Panc1 (cell line): ENCODE measurements at places on chromosomes 7 and 10. TPM values are rescaled to one million over a fixed set of nuclear protein-coding genes. Genes with fewer than 3 reads are reported as not detected.

Gene TMEM236
- total RNA-seq: 0.05 TPM

Gene PKD2L1
- not detected for total RNA-seq

Gene IRF5
- 8.8 TPM for total RNA-seq

Gene ARMH3
- total RNA-seq: 30.6 TPM

Gene LRWD1
- 55.8 TPM for total RNA-seq

Gene CCDC136
- total RNA-seq: 1.1 TPM

Gene ADCY1
- 2.1 TPM for total RNA-seq

Gene NEUROD6
- total RNA-seq: not detected

- H3K27me3 ChIP-seq: no peaks in the 10 kb centered on the region
- peak; percentile 64 for DNase-seq
- H3K27ac ChIP-seq: peak overlapping the region; percentile 52; the same call in 1 of the 2 replicates
- H3K4me3 ChIP-seq: no peak overlapping the region
- H3K4me1 ChIP-seq: peaks cover 13% of the 10 kb centered on the region
- no peaks in the 10 kb centered on the region; the same call in 1 of the 2 replicates for H3K36me3 ChIP-seq
Observed at GRCh38 chr7:151368136-151368571, 26.5 kb downstream of the NUB1 start.

DNA sequence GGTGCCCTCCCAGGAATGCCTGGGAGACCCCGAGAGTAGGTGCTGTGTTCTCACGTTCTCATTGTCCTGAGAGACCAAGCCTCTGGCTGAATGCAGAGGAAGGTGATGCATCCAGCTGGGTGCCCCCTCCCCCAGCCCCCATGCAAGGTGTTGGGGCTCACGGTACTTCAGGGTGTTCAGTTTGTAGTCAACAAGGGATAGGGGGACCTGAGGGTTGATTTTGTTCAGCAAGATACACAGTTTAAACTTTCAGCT is 60.4 kb upstream of the DUSP5 start:
- no peaks in the 10 kb centered on the region for H3K36me3 ChIP-seq
- no peaks in the 10 kb centered on the region for H3K27me3 ChIP-seq
- no peaks in the 10 kb centered on the region for H3K4me1 ChIP-seq
- no peak for DNase-seq
- H3K27ac ChIP-seq: no peak overlapping the region
- no peak overlapping the region for H3K4me3 ChIP-seq

DNA sequence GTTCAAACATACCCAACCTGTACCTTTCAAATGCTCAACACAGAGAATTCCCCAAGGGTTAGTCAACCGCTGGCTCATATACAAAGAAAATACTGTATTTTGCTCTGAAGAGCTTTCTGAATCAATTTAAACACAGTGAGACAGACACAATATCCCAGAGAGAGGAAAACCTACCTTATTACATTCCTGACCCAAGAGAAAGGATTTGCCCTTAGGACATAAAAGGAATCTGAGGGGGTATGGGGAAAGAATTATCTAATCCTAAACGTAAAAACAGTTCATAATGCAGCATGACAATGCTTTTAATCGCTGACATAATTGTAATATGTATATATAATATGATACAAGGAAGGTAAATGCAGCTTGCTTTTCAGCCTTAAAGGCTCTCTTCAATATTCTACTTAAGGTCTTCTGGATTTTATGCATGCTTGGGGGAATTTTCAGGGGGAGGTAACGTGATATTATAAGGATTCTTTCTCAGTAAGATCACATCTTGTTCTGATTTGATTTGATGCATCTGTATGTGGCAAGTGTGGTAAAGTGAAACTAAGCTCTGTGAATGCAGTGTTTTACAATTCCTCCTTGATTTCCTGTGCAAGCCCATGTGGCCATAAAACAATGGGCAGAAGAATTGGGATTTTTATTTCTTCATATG is 240.5 kb downstream of the GLI3 start:
- H3K27me3 ChIP-seq: no peaks in the 10 kb centered on the region
- H3K4me1 ChIP-seq: peaks cover 6% of the 10 kb centered on the region
- no peaks in the 10 kb centered on the region for H3K36me3 ChIP-seq
- peak overlapping the region; percentile 41 for H3K27ac ChIP-seq
- H3K4me3 ChIP-seq: no peak overlapping the region

GRCh38 chr7:130960208-130960988 is 226.4 kb upstream of the KLF14 start:
- peaks cover 44% of the 10 kb centered on the region for H3K4me1 ChIP-seq
- peak overlapping the region; percentile 99 for H3K27ac ChIP-seq
- H3K4me3 ChIP-seq: peak overlapping the region; percentile 77

- no peaks in the 10 kb centered on the region for H3K36me3 ChIP-seq
- no peak overlapping the region for H3K27ac ChIP-seq
- H3K4me3 ChIP-seq: no peak overlapping the region
- no peak for DNase-seq
Observed at GRCh38 chr7:91043924-91044645, 220.1 kb upstream of the FZD1 start.

GRCh38 chr7:95430864-95431263 is 4.0 kb downstream of the PON2 start:
- H3K4me3 ChIP-seq: no peak overlapping the region
- no peaks in the 10 kb centered on the region for H3K27me3 ChIP-seq
- no peak overlapping the region for H3K27ac ChIP-seq
- peaks cover 5% of the 10 kb centered on the region; the same call in 1 of the 2 replicates for H3K4me1 ChIP-seq

GRCh38 chr10:48467669-48468068 is 137.2 kb downstream of the ARHGAP22 start:
- H3K27me3 ChIP-seq: peaks cover 4% of the 10 kb centered on the region; the same call in 1 of the 2 replicates
- H3K27ac ChIP-seq: no peak overlapping the region
- H3K36me3 ChIP-seq: no peaks in the 10 kb centered on the region
- DNase-seq: no peak

DNA sequence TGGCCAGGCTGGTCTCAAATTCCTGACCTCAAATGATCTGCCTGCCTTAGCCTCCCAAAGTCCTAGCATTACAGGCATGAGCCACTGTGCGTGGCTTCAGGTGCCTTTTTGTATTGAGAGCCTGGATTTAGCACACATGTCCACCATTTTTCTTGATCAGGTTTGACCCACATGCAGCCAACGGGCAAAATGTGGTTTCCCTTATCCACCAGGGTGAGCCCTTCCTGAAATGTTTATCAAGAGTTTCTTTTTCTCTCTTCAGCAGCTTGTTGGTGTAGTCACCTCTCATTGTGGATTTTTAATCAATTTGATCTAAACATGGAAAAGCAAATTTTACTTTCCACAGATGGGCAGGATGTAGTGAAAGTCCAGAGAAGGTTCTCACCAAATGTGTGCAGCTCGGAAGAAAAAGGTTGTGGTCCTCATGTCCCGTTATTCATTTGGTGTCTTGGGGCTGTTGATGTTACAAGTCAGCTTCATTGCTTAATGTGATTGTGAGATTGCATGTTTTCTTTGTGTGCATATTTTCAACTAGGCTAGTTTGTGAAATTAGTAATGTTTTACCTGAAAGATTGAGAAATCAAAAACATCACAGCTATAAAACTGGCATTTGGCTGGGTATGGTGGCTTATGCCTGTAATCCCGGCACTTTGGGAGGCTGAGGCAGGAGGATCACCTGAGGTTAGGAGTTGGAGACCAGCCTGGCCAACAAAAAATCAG is 28.9 kb downstream of the GUSB start:
- no peak for DNase-seq
- H3K4me1 ChIP-seq: no peaks in the 10 kb centered on the region
- no peak overlapping the region for H3K27ac ChIP-seq
- H3K36me3 ChIP-seq: peaks cover 5% of the 10 kb centered on the region
- no peaks in the 10 kb centered on the region for H3K27me3 ChIP-seq

- H3K36me3 ChIP-seq: peaks cover 27% of the 10 kb centered on the region
- peak overlapping the region; percentile 98 for H3K4me3 ChIP-seq
- peaks cover 46% of the 10 kb centered on the region for H3K4me1 ChIP-seq
- DNase-seq: no peak
- peak overlapping the region; percentile 100 for H3K27ac ChIP-seq
Observed at GRCh38 chr7:116500078-116500853, 728 bp downstream of the CAV2 start.

DNA sequence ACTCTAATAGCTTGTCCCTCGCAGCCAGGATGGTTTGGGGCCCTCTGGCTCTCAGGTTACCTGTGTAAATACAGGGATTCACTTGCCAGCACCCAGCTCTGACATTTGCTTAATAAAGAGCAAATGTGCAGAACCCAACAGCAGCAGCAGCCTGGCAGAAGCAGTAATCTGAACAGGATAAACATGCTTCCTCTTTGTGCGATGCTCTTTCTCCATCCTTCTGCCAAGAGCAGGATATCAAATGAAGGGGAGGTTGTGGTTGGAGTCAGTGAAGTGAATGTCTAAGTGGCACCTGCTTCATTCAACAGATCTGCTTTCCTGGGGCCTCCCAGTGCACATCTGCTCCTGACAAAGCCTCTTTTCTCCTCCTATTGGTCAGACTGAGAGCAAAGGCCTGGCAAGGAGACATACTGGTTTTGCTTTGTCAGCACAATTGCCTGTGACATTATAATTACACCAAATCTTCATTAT is 130.3 kb downstream of the NRF1 start:
- H3K4me3 ChIP-seq: no peak overlapping the region
- no peaks in the 10 kb centered on the region; the same call in 1 of the 2 replicates for H3K36me3 ChIP-seq
- DNase-seq: no peak

- no peak overlapping the region for H3K4me3 ChIP-seq
- no peaks in the 10 kb centered on the region; the same call in 1 of the 2 replicates for H3K4me1 ChIP-seq
- no peak overlapping the region for H3K27ac ChIP-seq
- DNase-seq: no peak
- H3K27me3 ChIP-seq: no peaks in the 10 kb centered on the region
- H3K36me3 ChIP-seq: no peaks in the 10 kb centered on the region
Observed at GRCh38 chr7:85736085-85736484, 549.2 kb upstream of the SEMA3D start.

GRCh38 chr7:113921363-113921762 is 2.6 kb upstream of the PPP1R3A start:
- DNase-seq: no peak
- H3K36me3 ChIP-seq: no peaks in the 10 kb centered on the region
- H3K4me1 ChIP-seq: no peaks in the 10 kb centered on the region
- no peak overlapping the region for H3K4me3 ChIP-seq
- H3K27ac ChIP-seq: no peak overlapping the region
- H3K27me3 ChIP-seq: no peaks in the 10 kb centered on the region

DNA sequence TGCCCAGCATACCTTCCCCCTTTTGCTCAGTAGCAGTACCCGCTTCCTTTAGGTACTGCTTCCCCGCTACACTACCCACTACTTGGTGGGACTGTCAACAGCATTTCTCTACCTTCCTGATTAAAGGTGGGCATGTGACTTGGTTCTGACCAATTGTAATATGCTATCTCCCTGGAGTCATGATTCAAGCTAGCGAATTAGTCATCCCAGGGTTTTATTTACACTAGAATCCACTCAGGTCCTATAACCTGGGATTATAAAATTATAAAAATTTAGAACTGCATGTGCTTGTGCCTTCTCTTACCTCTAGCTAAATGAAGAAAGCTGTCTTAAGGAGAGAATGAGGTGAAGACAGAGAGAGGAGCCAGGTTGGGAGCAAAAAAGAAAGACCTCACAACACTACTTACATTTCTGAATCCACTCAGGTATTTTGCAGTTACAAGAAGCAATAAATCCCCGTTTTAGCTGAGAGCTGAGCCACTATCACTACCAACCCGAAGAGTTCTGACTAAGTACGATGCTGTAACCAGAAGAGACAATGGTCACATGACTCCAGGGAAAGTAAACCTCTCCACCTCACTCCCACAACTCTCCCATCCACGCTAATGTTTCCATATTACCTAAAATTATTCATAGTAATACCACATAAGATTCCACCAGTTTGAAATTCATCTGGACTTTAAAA is 9.7 kb downstream of the GBX1 start:
- H3K27ac ChIP-seq: no peak overlapping the region
- H3K27me3 ChIP-seq: peaks cover 3% of the 10 kb centered on the region; the same call in 1 of the 2 replicates
- no peak for DNase-seq
- H3K36me3 ChIP-seq: no peaks in the 10 kb centered on the region

DNA sequence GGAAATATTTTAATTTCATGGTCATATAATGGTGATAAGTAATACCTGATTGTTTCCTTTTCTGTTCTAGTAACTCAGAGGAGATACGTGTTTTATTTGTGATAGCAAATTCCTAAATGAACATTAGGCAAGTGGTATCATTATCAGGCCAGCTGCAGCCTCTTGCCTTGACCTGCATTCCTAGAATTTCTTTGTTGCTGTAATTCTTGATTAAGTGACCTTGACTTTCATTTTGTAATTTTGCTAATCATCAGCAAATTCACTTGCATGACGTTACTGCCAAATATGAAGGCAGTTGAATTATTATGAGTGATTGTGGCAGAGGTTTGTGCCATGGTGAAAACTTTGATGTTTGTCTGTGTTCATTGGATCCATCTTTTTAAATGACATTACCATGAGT is 5.6 kb upstream of the AS3MT start:
- H3K36me3 ChIP-seq: peaks cover 8% of the 10 kb centered on the region; the same call in 1 of the 2 replicates
- H3K27ac ChIP-seq: no peak overlapping the region
- no peaks in the 10 kb centered on the region for H3K27me3 ChIP-seq
- no peaks in the 10 kb centered on the region for H3K4me1 ChIP-seq

DNA sequence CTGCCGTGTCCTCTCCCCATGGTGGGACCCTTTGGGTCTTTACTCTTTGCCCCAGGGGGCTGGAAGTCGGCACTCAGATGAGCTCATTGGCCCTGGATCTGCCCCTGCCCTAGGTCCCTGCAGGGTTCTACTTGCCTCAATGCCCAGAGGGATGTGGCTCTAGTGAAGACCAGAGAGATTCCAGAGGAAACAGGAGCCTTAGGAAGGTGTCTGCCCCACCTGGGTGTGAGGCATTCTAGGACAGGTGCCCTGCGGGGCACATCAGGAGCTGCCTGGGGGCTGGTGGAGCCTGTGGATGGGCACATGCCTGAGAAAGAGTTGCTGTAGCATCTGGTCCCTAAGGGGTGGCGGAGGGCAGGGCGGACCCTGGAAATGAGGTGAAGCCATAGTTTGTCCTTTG is 128.6 kb downstream of the ADCY1 start:
- H3K27ac ChIP-seq: no peak overlapping the region
- DNase-seq: no peak
- H3K4me3 ChIP-seq: no peak overlapping the region
- no peaks in the 10 kb centered on the region for H3K36me3 ChIP-seq

GRCh38 chr7:85573844-85574243 is 387.0 kb upstream of the SEMA3D start:
- no peak overlapping the region for H3K4me3 ChIP-seq
- no peaks in the 10 kb centered on the region for H3K36me3 ChIP-seq
- H3K4me1 ChIP-seq: no peaks in the 10 kb centered on the region
- no peak overlapping the region for H3K27ac ChIP-seq

- no peaks in the 10 kb centered on the region for H3K27me3 ChIP-seq
- H3K36me3 ChIP-seq: no peaks in the 10 kb centered on the region
- no peak overlapping the region for H3K4me3 ChIP-seq
Observed at GRCh38 chr10:50456719-50457118, 167.0 kb downstream of the SGMS1 start.

DNA sequence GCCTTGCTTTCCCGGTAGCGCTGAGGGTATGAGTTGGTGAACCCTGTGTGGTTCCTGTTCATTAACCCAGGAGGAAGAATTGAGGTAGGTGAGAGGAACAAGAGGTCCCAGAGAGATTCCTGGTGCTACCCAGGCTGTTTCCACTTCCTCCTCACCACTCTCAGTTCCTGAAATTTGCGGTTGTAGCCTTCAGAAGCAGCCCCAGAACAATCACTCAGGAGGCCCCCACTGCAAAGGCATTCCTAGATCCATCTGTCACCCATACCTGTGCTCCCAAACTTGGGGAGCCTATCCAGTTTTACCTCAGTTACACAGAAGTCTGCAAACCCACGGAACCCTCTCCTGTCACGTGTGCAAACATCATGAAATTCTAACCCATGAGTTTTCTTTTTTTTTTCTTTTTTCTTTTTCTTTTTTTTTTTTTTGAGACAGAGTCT is 9.0 kb upstream of the PIP4K2A start:
- H3K27me3 ChIP-seq: no peaks in the 10 kb centered on the region
- H3K4me1 ChIP-seq: no peaks in the 10 kb centered on the region
- H3K27ac ChIP-seq: no peak overlapping the region

- H3K4me1 ChIP-seq: no peaks in the 10 kb centered on the region
- no peak for DNase-seq
- H3K36me3 ChIP-seq: no peaks in the 10 kb centered on the region
- H3K27ac ChIP-seq: no peak overlapping the region
Observed at GRCh38 chr10:6280291-6280690, 77.6 kb downstream of the PFKFB3 start.
